ENCODE measurements at places on chromosomes 16 and 17.
A peak's percentile ranks its signal among the peaks of the same experiment; 100 is the strongest.

DNA sequence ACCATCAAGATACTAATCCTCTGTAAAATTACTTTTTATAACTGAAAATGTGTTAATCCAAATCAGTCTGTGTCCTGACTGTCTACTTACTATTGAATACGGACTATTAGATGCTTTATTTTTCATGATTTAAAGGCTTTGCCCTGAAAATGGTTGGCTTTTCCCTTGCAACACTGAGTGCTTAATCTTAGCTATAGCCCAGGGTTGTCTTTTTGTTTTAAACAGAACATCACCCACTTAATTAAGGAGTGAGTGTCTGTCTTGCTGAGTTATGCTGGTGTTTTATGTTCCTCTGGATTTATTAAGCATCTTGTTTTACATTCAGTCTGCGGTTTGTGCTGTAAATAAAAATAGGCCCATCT lies 11.0 kb downstream of the FTO start:
- DNase-seq: no peak
- H3K27me3 ChIP-seq: no peaks in the 10 kb centered on the region
- no peak overlapping the region for H3K27ac ChIP-seq
- no peaks in the 10 kb centered on the region for H3K36me3 ChIP-seq

DNA sequence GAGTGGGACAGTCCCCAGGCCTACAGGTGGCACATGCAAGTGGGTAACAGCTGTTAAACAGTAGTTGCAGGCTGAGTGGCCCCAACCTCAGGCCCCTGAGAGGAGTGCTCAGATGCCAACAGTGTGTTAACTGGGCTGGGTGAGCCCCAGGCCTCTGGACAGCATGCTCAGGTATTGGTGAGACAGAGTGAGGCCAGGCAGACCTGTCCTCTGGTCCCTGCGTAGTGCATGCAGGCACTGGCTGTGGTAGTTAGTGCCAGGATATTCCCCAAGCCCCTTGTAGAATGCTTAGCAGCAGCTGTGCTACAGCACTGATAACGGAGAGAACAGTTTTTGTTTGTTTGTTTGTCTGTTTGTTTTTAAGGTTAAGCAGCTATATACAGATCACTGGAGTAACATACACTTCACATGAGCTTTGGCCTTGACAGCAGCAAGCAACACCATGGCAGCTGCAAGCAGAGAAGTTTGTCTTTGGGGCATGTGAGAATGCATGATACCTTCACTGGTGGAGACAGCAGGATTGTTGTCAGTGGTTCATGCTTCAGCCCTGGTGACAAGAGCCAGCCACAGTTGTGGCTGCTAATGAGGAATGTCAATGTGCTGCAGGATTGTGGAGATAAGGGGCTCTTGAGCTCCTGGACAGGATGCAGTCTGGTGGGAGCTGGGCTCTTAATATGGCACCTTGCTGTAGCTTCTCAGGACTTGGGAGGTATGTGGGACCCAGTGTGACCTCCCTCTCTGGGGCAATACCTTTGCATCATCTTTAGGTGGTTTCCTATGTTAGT lies 614.4 kb downstream of the CDH11 start:
- no peaks in the 10 kb centered on the region for H3K4me1 ChIP-seq
- H3K27ac ChIP-seq: no peak overlapping the region
- no peaks in the 10 kb centered on the region for H3K27me3 ChIP-seq
- H3K4me3 ChIP-seq: no peak overlapping the region
- H3K36me3 ChIP-seq: no peaks in the 10 kb centered on the region

DNA sequence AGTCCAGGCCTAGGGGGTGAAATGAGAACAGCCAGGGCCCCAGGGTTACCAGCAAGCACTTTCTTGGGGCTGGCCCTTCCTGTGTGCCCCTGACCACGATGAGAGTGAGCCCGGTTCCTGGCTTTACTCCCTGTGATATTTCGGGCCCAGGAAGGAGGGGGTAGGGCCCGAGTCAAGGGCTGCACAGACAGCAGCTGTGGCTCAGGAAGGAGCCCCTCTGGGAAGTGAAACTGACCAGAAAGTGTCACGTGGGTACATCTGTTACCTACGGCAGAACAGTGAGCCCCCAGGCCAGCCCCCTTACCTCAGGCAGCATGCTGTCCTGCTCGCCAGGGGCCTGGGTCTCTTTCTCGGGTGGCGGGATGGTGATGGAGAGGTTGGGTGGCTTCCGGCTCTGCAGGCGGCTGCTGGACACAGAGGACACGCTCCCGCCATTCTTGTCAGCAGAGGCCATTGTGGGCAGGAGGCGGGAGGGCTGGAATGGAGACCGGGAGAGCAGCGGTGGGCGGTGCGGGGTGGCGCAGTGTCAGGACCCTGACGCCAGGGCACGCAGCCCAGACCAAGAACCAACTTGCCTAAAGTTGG lies 13.8 kb downstream of the AANAT start:
- peak overlapping the region; percentile 11 for H3K4me3 ChIP-seq
- H3K4me1 ChIP-seq: peaks cover 31% of the 10 kb centered on the region
- no peak overlapping the region for H3K27ac ChIP-seq
- peaks cover 8% of the 10 kb centered on the region for H3K36me3 ChIP-seq
- DNase-seq: peak; percentile 35

GRCh38 chr16:4512473-4512872 lies 26.1 kb downstream of the CDIP1 start:
- no peak overlapping the region for H3K4me3 ChIP-seq
- H3K27ac ChIP-seq: peak overlapping the region; percentile 49
- no peaks in the 10 kb centered on the region for H3K27me3 ChIP-seq
- no peak for DNase-seq
- H3K4me1 ChIP-seq: peaks cover 69% of the 10 kb centered on the region
- H3K36me3 ChIP-seq: peaks cover 64% of the 10 kb centered on the region

DNA sequence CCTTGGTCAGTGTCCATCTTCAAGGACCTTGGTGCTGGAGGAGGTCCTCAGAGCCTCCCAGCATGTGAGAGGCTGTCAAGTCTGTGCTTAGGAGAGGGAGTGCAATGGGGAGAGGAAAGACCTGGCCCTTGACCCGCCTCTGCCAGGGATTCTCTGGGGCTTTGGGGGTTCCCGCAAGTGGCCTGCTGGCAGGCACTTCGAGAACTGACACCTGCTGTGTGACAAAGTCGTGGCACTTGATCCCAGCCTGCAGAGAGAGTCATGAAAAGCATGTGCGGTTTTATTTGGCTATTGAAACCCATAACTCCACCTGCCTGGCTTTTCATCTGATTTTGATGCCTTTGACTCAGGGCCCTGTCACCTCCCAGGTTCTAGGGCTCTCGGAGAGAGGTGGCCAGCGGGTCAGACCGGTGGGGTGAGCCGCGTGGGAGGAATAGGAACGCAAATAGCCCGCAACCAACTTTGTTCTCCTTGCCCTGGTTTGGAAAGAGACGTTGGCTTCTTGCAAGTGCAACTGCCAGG lies 42.8 kb upstream of the GSE1 start:
- H3K27me3 ChIP-seq: no peaks in the 10 kb centered on the region
- H3K4me1 ChIP-seq: peaks cover 98% of the 10 kb centered on the region
- H3K27ac ChIP-seq: peak overlapping the region; percentile 41
- peaks cover 2% of the 10 kb centered on the region for H3K36me3 ChIP-seq

- no peak for DNase-seq
- peaks cover 28% of the 10 kb centered on the region for H3K4me1 ChIP-seq
- no peak overlapping the region for H3K27ac ChIP-seq
- H3K27me3 ChIP-seq: no peaks in the 10 kb centered on the region
- no peak overlapping the region for H3K4me3 ChIP-seq
- H3K36me3 ChIP-seq: no peaks in the 10 kb centered on the region
Observed at GRCh38 chr16:14491861-14492529, 138.1 kb downstream of the PARN start.

DNA sequence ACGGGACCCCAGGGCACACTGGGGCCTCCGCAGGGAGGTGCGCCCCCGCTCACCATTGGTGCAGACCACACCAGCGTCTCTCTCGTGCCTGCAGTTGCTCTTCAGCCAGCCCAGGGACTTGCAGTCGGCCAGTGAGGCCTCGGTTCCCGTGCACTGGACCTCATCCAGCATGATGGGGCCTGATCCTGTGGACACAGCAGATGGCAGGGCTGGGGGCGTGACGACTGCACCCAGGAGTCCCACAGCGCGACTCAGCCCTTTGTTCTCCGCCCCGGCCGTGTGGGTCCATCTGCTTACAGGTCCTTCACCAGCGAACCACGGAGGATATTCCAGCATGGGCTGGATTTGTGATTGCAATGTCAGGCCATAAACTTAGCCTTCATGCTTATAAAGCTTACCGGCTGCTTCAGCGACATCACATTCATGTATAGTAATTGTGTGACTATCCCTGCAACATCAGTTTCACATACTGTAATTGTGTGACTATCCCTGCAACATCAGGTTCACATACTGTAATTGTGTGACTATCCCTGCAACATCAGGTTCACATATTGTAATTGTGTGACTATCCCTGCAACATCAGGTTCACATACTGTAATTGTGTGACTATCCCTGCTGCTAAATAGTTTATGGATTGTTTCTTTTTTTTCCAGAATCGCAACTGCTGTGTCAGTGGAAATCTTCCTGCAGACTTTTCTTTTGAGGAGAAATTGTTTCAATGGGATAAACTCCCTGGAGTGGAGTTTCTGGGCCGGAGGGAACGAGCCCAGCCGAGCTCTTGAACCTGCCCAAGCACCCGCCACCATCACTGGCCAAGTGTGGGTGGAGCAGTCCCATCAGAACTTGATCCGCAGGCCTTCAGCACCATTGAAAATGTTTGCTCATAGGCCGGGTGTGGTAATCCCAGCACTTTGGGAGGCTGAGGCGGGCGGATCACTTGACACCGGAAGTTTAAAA lies 4.8 kb downstream of the LGALS3BP start:
- H3K27ac ChIP-seq: no peak overlapping the region
- no peaks in the 10 kb centered on the region for H3K36me3 ChIP-seq
- H3K4me3 ChIP-seq: no peak overlapping the region
- peak; percentile 26 for DNase-seq

- DNase-seq: no peak
- H3K4me1 ChIP-seq: peaks cover 16% of the 10 kb centered on the region
- H3K27ac ChIP-seq: no peak overlapping the region
- no peaks in the 10 kb centered on the region for H3K27me3 ChIP-seq
Observed at GRCh38 chr16:73190688-73191659, 143.0 kb upstream of the ZFHX3 start.

DNA sequence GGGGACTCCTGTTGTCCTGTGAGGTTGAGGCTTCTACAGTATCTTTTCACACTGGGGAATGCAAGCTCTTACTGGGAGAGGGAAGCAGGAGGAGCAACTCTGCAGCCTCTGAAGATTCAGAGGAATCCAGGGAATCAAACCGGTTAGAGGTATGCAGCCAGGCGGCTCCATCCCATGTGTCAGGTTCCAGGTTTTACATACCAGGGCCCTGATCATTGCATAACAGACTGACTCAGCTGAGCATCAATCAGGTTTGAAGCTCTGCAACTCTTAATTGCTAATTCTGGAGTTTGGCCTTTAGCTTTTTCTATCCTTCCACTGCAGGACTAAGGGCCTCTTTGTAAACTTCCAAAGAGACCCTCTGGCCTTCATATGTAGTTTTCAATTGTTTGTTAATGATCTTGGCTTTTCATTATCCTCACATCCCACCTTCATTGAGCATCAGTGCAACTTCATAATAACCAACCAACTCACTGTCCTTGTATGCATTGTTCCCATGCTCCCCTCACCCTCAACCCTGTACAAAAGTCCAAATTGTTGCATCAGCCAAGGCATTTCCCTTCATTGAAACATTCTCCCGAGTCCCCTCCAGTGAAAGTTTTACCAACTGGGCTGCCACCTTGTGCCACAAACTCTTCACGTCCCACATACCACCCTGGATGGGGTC lies 59.7 kb upstream of the DHX40 start:
- no peak for DNase-seq
- H3K27ac ChIP-seq: no peak overlapping the region
- H3K4me1 ChIP-seq: no peaks in the 10 kb centered on the region
- H3K27me3 ChIP-seq: no peaks in the 10 kb centered on the region
- no peak overlapping the region for H3K4me3 ChIP-seq

DNA sequence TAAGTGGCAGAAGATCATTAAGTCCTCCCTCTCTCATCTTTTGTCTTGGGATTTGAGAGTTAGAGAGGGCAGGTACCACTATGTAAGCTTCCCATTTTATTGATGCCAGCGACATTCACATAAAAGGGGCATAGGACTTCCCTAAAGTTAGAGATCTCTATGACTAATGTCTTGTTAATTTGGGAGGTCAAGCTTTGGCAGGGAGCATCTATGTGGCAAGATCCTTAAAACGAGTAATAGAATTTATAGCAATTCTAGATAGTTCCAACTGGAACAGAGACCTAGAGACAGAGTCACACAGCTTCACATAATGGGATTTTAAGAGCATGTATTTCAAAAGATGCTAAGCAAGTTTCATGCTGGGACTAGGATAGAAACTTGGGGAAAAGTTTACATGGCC lies 308.0 kb downstream of the MAP2K6 start:
- H3K4me1 ChIP-seq: no peaks in the 10 kb centered on the region
- H3K27ac ChIP-seq: no peak overlapping the region
- H3K36me3 ChIP-seq: no peaks in the 10 kb centered on the region

GRCh38 chr17:59753522-59754467 lies 46.3 kb downstream of the VMP1 start:
- H3K4me1 ChIP-seq: peaks cover 14% of the 10 kb centered on the region
- no peak overlapping the region for H3K4me3 ChIP-seq
- peak overlapping the region; percentile 83 for H3K27ac ChIP-seq
- peaks cover 8% of the 10 kb centered on the region for H3K36me3 ChIP-seq

- H3K27me3 ChIP-seq: no peaks in the 10 kb centered on the region
- no peaks in the 10 kb centered on the region for H3K36me3 ChIP-seq
- H3K4me3 ChIP-seq: no peak overlapping the region
- DNase-seq: no peak
- H3K4me1 ChIP-seq: no peaks in the 10 kb centered on the region
Observed at GRCh38 chr16:83418565-83418964, 389.2 kb upstream of the HSBP1 start.

DNA sequence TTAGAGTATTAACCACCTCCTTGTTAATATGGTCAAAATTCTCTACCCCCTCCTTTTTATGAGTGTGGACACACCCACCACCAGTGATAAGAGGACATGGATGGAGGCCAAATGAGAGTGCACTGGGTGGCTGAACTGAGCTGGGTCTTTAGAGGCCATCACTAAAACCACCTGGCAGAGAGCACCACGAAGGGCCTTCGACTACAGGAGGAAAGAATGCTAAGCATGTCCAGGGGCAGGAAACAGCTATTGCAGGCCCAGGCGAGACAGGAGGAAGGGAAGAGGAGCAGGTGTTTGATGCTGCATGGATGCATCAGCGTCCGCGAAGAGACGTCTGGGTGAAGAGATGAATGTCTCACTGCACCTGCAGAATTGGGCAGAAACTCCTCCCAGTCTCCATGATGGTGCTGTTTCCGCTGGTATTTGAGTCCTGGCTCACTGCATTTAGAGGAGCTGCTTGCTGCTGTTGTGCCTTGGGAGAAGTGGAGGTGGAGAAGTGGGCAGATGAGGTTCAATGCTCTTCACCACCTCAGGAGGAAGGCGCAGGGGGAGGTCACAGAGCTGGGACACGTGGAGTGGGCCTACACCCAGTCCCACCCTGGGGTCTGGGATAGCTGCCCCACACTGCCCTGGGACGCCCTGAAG lies 33.2 kb downstream of the SPHK1 start:
- no peaks in the 10 kb centered on the region for H3K27me3 ChIP-seq
- no peak overlapping the region for H3K4me3 ChIP-seq
- no peak for DNase-seq
- H3K36me3 ChIP-seq: peaks cover 6% of the 10 kb centered on the region

- H3K4me3 ChIP-seq: no peak overlapping the region
- H3K4me1 ChIP-seq: no peaks in the 10 kb centered on the region
- no peak for DNase-seq
- H3K27ac ChIP-seq: no peak overlapping the region
- no peaks in the 10 kb centered on the region for H3K36me3 ChIP-seq
- no peaks in the 10 kb centered on the region for H3K27me3 ChIP-seq
Observed at GRCh38 chr17:330993-331701, 21.5 kb downstream of the RPH3AL start.
